EH (cell line): ENCODE measurements at places on chromosomes 5 and 9.

DNA sequence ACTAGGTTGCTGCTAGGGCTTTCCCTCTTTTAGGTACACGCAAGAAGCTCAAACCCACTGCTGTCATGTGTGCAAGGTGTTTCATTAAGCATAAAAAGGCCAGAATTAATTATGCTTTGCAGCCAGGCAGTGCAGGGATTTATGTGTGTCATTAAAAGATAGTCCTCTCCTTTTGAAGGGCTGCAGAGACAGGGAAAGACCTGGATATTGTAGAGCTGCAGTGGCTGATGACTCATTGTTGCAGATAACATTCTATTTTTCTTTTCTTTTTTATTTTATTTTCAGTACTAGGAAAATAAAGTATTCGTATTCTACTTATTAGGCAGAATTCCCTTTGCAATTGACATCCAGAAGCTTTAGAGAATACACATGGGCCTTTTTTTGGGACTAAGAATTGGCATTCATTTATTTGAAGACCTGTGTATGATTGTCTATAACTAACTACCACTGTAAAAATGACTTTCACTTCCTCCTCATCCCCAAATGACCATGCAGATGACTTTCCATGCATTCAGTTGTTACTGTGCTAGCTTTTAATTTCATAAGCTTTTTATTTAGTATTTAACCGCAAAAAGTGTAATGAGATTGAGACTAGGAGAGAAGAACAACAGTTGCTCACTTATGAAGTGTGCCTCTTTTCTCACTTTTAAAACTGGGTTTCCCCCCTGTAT is 113.0 kb downstream of the PAM start:
- DNase-seq: peak; percentile 41

DNA sequence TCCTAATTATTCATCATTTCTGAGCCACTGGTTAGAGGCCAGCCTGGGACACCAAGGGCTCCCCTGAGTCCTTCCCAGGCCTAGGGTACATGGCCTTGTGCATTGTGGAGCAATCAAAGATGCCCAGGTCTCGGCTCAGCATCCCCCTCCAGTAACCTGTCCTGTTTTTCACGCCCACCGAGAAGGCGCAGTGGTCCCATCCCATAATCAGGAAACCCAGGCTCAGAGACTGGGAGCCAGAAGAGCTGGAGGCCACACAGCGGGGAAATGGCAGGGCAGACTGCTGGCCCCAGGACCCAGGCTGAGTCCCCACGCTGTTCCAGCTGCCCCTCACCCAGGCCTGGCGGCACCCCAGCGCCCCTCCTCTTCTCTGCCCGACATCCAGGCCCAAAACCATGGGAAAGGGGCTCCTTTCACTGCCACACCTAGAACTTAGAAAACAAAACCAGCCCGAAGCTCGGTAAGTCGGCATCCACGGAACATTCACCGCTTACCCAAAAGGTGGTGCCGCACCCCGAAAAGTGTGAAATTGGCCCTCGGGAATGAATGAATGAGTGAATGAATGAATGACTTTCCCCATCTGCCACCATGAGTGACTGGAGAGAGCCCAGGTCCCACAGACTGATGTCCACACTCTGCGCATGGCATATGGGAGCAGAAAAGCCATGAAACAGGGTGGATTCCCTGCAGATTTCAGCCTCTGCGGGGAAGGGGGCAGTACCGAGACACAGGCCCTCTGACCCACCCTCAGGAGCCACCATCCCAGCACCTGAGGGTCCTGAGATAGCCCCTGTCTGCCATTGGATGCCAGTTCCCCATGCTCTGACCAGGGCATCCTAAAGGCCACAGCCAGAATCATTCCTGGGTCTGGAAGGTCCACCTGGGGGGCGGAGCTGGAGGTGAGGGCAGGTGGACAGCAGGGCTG is 132.5 kb downstream of the OLFM1 start:
- no peak for DNase-seq

DNA sequence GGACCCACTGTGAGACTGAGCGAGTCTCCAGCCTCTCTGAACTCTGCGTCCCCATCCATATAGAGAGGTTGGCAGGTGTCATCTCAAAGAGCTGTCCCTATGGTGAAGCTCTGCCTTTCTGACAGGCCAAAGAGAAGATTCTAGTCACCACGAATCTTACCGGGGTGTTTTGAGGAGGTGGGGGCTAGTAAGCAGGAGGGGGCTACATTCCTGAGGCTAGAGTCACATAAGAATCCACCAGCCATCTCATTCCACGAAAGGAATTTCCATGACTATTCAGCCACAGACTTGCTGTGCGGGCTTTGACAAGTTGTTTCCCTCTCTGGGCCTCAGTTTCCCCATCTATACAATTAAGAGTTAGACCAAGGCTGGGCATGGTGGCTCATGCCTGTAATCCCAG is 16.3 kb downstream of the PDGFRB start:
- peak; percentile 93 for DNase-seq

- DNase-seq: no peak
Measured at GRCh38 chr5:1130218-1130946, 18.5 kb upstream of the SLC12A7 start.

GRCh38 chr9:113471143-113471542 is 7.6 kb downstream of the RGS3 start:
- DNase-seq: peak; percentile 28

DNA sequence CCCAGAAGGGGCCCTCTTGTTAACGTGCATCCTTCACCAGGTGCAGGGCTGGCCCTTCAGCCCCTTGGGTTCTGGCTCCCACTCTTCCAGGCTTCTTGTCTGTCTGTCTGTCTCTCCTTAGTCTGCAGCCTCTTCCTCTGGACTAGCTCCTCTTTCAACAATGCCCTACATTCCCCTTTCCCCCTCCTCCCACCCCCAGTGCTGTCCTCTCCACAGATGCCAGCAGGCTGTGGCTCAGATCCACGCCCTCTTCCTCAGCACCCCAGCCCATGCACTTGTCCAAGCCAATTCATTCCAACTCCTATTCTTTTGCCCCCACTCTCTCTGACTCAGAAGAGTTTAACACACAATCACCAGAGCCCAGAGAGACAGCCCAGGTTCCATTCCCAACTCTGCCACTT is 45.2 kb upstream of the ALDH1B1 start:
- DNase-seq: no peak

- no peak for DNase-seq
Measured at GRCh38 chr9:95096807-95097206, 220.7 kb downstream of the FANCC start.

DNA sequence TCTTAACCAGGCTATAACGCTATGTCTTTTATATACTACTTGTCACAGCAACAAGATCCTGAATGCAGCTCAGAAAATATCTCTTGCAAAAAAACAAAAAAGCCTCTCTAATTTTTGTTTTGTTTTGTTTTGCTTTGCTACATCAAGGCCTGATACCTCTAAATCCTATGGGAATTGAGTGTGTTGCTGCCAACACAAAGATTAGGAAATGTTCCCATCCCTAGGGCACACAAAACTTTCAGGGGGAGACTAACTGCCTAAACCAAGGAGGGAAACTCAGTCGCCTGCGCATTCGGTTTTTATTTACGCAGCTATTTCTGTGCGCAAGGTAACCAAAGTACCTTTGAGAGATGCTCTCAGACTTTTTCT is 1.7 kb downstream of the SSBP2 start:
- no peak for DNase-seq

GRCh38 chr9:88658311-88658822 is 123.4 kb downstream of the NXNL2 start:
- peak; percentile 53 for DNase-seq

DNA sequence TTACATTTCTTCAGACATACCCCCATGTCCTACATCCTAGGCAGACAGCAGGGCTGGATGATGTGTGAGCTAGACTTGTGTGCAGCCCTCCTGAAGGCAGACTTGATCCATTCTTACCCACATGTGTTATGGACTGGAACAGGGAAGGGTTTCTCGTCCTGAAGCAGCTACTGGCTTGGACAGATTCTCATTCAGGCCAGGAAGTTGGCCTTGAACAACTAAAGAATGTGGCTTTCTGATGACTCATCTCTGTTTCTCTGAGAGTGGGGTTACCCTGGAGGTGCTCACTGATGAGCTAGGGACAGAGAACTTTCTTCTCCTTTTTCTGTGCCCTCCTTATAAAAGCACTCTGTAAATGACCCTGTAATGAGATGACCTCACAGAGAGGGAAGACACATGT is 246.5 kb downstream of the PCSK5 start:
- DNase-seq: peak; percentile 72

GRCh38 chr5:17255471-17256021 is 38.1 kb downstream of the BASP1 start:
- DNase-seq: no peak

GRCh38 chr9:91429501-91429900 is 5.9 kb upstream of the NFIL3 start:
- DNase-seq: no peak

DNA sequence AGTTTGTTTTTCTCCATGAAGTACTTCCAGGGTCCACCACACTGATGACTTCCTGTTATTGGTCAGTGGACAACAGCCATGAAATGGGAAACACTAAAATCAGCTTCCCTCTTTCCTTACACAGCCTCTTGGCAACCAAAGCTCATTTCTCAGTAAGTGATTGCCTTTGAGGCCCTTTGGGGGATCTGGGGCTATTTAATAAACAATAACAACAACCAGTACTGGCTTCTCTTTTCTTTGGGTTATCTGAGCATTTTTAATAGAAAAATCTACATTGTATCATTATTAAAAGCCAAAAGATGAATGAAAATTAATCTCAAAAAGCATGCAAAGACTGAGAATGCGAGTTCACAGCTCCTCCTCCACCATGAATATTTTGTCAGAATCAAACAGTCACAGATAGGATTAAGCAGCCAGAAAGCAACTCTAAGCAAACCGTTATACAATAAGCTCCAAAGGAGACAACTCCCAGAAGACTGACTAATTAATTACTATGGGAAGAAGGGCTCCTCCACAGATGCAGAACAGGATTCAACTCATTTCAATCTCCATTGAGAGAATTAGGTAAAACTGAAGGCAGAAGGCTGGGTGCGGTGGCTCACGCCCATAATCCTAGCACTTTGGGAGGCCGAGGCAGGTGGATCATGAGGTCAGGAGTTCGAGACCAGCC is 68.3 kb downstream of the SERINC5 start:
- DNase-seq: no peak

DNA sequence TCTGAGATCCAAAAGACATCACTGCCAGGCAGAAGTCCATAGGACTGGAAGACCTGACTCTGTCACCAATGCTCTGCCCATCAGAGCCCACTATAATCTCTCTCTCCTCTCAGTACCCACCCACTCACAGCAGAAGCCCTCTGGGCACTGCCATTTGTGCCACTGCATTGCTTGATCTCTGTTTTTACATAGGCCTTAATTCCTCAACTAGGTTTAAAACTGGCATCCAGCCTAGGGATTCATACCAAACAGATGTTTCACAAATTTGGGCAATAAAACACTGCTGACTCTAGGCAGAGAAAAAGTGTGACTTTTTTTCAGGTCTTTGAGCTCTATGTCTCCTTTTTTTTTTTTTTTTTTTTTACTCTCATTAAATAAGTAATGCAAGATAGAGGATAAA is 91.1 kb upstream of the RANBP3L start:
- peak; percentile 84 for DNase-seq

GRCh38 chr9:89845862-89846261 is 241.1 kb downstream of the GADD45G start:
- DNase-seq: no peak

GRCh38 chr9:93200989-93201334 is 17.0 kb downstream of the WNK2 start:
- DNase-seq: no peak

GRCh38 chr9:122226142-122226757 is 2.5 kb downstream of the LHX6 start:
- no peak for DNase-seq

- DNase-seq: no peak
Measured at GRCh38 chr9:2749485-2749884, 32.2 kb downstream of the KCNV2 start.

DNA sequence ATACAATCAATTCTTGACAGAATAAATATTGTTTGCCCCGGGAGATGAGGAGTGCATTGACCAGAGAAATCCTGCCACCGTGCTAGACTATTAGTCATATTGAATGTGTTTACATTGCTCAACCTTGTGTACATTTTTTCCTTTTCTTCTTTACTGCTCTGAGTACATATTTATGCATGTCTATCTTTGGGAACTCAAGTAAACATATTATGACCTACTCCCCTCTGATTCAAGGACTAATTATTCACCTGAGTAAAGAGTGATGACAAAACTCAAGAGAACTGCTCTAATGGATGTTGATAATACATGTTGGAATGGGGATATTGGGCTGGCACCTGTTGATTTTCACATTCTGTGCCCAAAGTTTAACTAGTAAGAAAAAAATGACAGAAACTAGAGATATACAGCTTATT is 3.9 kb upstream of the SPINK1 start:
- DNase-seq: no peak

DNA sequence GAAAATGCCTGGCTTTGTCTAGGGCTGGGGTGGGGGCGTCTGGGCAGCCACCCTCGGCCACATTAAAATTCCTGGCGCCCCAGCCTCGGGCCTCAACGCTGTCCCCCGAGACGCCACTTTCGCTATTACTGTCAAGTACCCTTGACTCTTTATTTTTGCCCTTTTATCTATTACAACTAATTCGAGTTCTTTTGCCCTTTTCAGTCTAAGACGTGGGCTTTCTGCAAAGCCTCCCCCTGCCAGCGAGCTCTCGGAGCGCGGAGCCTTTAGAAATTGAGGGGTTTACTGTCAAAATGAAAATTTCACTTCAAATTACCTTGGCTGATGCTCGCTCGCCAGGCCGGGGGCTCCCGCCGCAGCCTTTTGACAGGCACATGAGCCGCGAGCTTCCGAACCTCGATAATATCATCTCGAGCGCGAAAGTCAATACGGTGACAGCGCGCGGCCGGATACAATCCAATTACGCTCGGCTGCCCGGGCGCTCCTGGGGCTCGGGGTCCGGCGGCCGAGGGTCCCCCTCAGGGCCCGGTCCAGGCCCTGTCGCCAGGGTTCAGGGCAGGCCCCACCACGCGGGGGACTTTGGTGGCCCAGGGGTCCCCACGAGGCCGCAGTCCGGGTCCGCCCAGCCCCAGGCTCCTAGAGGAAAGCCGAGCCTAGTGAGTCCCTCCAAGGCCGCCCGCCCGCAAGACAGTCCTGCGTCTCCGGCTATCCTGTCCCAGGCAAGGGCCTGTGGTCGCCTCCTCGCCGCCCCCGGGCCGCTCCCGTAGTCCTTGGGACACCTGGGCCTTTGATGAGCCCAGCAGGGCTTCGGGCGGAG is 6.7 kb downstream of the IRX4 start:
- DNase-seq: no peak

DNA sequence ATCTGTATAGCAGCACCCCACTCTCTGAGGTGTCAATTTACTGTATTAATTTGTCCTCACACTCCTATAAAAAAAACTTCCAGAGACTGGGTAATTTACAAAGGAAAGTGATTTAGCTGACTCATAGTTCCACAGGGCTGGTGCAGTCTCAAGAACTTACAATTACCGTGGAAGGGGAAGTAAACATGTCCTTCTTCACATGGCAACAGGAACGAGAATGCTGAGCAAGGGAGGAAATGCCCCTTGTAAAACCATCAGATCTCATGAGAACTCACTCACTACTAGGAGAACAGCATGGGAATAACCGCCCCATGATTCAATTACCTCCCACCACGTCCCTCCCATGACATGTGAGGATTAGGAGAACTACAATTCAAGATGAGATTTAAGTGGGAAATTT is 602.6 kb downstream of the MTRR start:
- DNase-seq: peak; percentile 28
